ENCODE measurements at places on chromosomes 5 and 9.

GRCh38 chr5:37111426-37112382 is 137.5 kb downstream of the CPLANE1 start:
- no peak for DNase-seq

GRCh38 chr5:102798104-102798785 is 43.1 kb downstream of the PAM start:
- no peak for DNase-seq

DNA sequence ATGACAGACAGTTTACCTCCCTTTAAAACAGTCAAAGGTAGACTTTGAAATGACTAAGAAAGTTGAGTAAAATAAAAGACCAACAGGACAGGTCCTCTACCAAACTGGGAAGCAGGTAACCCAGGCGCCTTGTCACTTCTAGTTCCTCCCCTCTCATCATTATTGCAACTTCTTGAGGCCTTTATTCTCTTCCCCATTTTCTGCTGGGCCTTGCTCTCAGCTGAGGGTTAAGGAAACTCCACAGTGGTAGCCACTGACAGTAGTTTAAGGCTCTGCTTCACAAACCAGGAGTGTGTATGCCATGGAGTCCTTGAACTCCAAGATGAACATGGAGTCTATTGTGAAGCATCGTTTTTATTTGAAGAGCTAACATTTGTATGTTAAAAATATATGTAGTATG is 36.9 kb upstream of the TCERG1 start:
- DNase-seq, result no peak

GRCh38 chr9:29556317-29556716 is 1983.0 kb upstream of the C9orf72 start:
- DNase-seq, result no peak

- DNase-seq, result no peak
Measured at GRCh38 chr5:31656806-31657205, 17.9 kb downstream of the PDZD2 start.

DNA sequence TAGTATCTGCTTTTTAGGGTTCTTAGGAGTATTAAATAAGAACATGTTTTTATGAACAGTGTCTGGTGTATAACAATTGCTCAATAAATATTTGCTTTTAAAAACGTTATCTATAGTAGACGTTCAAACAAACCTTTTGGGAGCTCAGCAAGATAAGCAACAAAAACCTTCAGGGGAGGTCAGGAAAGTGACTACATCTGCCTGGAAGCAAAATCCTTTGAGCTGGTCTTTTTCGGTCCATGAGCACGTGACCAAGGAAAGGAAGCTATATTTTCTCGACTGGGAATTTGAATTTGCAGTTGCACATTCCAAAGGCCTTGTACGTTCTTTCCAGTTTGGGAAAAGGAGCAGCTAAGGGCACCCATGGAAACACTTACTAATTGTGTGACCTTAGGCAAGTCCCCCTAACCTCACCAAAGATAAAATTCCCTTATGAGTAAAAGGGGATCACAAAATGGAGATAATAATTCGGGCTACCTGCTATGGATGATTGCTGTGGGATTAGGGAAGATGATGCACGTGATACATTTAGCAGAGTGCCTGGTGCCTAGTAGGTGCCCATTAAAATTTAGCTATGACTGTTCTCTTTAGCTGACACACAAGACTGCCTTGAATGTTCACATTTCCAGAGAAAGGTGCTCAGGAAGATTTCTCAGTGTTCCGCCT is 45.4 kb downstream of the PTTG1 start:
- no peak for DNase-seq

- DNase-seq, result no peak
Measured at GRCh38 chr5:98556712-98557111, 216.8 kb upstream of the RGMB start.

GRCh38 chr5:137113939-137114338 is 385.2 kb downstream of the SPOCK1 start:
- DNase-seq, result no peak

DNA sequence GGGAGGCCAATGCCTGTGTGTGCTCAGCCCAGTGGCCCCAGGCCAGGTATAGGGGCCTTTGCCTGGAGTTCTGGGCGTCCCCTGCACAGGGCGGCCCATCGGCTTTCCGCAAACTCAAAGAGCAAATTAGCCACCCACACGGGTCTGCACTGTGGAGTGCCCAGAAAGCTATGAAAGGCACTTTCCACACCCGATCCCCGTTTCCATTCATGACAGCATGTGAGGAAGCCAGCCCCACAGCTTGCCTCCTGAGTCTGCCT is 5.2 kb downstream of the DBH start:
- no peak for DNase-seq

- no peak for DNase-seq
Measured at GRCh38 chr9:127455324-127455992, 4.1 kb downstream of the LRSAM1 start.

DNA sequence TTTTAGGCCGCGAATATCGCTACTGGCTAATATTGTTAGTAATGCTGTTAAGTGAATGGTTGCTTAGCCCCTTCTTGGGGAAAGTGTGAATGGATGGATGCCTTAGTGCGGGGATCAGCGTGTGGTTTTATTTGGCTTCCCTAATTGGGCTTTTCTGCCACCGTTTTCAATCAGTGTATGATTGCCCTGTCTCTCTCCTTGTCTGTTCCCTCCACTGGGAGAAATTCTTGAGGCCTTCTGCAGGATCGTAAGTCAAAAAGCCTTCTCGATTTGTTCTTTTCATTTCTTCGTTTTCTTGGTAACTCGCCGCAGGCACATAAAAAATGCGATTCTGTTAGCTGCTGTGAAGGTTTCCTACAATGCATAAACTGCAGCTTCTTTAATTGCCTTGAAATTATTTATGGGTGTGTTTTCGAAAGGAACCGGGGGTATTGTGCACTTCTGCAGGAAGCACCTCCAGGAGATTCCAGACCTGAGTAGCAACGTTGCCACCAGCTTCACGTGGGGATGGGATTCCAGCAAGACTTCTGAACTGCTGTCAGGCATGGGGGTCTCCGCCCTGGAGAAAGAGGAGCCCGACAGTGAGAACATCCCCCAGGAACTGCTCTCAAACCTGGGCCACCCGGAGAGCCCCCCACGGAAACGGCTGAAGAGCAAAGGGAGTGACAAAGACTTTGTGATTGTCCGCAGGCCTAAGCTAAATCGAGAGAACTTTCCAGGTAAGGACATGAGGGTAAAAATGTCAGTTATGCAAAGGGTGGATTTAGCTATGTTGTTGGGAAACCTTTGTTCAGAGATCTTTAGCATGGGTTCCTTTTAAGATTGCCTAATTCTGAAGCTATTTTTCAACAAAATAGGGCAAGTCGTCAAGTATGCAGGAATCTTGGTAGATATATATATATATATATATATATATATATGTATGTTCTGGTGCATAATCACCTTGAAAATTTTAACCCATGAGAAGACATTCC is 700 bp downstream of the SKP2 start:
- DNase-seq, result no peak

DNA sequence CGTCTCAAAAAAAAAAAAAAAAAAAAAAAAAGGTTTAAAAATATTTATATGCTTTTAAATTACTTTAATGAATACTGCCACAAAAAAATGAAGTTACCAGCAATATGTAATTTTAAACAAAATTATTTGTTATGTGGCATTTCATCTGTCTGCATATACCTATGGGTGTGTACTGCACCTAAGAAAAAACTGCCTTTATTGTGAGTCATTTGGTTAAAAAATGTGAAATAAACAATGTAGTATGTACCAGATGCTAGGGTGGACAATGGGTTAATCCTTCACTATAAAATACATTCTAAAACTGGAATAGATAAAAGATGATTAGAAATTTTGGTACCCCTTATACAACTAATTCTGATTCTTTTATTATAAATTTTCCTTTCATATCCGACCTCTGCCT is 12.3 kb downstream of the CHD1 start:
- no peak for DNase-seq

GRCh38 chr5:177162379-177162778 is 28.8 kb downstream of the NSD1 start:
- no peak for DNase-seq

GRCh38 chr5:4662756-4663155 is 477.4 kb upstream of the ADAMTS16 start:
- DNase-seq, result no peak

Data from stimulated activated naive CD4-positive, alpha-beta T cell treated with Interleukin-2 at 50 U/mL for 16 hours (primary cell).